ENCODE measurements at places on chromosomes 16 and 17.

GRCh38 chr17:59616253-59616920 is 3.3 kb upstream of the CLTC start:
- DNase-seq: no peak

DNA sequence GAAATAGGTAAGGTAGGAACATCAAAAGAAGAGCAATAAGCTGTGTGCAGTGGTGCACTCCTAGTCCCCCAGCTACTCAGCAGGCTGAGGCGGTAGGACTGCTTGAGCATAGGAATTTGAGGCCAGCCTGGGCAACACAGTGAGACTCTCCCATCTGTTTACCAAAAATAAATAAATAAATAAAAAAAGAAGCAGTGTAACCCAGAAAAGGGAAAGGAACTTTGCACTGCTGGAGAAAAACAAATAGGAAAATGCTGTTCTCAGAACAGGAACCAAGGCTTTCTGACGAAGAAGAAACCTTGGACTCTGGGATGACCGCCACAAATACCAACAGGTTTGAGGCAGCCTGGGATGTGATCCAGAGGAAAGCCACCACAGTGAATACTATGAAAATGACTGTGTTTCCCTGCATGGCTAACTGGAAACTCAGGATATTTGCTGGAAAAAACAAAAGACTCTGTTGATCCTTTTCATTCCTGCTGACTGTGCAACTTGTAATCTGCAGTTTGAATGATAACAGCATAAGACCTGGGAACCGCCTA is 41.2 kb downstream of the TTC19 start:
- DNase-seq: no peak

DNA sequence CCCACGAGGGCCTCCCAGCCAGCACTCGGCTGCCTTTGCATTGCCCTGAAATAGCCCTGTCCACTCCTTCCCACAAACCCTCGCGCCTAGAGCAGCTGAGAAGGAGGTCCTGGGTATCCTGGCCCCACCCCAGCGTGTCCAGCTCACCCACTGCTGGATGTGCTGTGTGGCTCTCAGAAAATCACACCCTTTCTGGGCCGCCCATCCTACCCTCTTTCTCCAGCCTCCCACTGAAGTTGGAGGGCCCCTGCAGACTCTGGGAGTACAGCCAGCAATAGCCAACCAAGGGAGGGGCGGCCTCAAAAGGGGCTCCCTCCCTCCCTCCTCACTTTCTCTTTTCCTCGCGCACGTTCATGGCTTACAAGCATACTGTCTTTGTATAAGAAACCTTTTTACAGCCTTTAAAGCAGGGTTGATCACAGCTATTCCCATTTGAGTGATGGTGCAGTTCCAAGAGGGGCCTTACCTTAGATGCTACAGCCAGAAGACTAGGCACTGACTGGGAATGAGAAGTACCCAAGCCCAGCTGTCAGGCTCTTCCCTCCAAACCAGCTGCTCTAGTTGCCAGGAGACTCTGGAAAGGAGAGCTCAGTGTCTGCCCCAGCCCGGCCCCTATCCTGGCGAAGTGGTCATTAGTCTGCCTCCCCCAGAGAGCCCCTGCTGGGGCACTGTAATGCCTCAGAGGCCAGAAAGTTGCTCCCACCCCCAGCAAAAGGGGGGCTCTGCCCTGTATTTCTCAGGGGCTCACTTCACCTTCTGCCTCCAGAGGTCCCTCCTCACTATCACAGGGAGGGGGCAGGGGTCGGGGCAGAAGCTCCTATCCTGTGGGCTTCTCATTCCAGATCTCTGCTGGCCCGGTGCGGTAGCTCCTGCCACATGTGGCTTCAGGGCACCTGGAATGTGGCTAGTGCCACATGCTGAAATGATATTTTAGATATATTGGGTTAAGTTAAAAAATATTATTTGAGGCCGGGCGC is 38.1 kb downstream of the DCAKD start:
- DNase-seq: no peak

DNA sequence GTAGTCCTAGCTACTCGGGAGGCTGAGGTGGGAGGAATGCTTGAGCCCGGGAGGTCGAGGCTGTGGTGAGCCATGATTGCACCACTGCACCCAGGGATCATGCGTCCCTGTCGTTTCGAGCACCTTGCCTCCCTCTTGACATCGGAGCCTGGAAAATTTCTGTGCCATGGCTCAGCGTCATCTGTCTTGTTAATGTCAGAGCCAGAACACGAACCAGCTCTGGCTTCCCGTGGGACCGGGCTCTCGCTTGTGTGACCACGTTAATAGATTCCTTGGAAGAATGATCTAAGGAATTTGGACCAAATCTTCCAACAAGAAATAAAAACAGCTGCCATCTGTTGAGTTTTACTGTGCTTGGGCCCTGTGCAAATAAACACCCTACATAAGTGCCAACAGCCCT is 117.7 kb downstream of the ABCC1 start:
- DNase-seq: no peak

DNA sequence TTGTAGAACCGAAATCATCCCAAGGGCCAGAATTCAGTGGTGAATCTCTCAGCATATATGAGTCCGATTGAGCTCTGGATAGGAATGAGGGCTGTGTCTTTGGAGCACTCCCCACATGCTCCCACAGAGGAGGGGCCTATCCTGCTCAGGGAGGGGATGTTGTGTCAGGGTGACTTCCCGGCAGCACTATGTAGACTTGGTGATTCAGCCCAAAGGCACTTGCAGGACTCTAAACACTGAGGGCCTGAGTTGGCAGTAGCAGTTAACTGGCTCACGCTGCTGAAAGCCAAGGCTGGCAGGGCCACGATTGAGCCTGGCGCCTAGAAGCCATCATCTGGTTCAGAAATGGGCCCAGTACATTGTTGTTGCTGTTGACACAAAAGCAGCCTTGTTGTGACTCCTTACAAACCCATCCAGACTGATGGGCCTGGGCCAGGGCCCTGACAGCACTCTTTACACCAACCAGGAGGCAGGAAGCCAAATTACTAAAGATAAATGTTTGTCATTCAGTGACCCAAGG is 31.9 kb downstream of the NMT1 start:
- DNase-seq: peak; percentile 93

GRCh38 chr16:53904533-53904932 is 200.6 kb downstream of the FTO start:
- no peak for DNase-seq

DNA sequence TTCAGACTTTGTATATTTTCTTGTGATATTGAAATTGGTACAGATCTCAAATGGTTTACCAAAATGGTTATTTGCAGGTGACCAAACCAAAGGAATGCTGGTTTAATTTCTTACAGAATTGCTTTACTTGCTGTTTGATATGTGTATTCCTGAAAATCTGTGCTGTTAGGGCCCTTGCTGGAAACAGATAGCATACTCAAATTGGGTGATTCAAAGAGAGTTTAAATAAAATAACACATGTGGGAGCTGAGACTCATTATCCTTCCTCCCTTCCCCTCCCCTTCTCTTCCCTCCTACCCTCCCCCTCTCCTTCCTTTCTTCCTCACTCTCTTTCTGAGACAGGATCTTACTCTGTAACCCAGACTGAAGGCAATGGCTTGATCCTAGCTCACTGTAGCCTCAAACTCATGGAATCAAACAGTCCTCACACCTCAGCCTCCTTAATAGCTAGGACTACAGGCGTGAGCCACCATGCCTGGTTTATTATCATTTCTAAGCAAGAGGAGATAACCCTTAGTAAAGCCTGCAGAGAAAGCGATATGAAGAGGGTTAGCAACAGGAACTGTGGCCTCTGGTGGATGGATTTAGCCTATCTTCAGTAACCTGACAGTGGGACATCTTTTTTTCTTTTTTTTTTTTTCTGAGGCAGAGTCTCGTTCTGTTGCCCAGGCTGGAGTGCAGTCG is 141.9 kb downstream of the BCAS3 start:
- no peak for DNase-seq

- DNase-seq: no peak
Measured at GRCh38 chr16:66649636-66650205, 45.2 kb downstream of the CMTM3 start.

- no peak for DNase-seq
Measured at GRCh38 chr16:15865742-15866141, 8.9 kb upstream of the MYH11 start.

GRCh38 chr16:67571464-67571863 is 9.1 kb downstream of the CTCF start:
- no peak for DNase-seq

GRCh38 chr17:48564188-48565021 is 13.7 kb downstream of the HOXB4 start:
- no peak for DNase-seq

GRCh38 chr17:73887739-73888138 is 243.5 kb upstream of the SDK2 start:
- no peak for DNase-seq

GRCh38 chr16:70156207-70156978 is 17.2 kb upstream of the CLEC18C start:
- DNase-seq: no peak

DNA sequence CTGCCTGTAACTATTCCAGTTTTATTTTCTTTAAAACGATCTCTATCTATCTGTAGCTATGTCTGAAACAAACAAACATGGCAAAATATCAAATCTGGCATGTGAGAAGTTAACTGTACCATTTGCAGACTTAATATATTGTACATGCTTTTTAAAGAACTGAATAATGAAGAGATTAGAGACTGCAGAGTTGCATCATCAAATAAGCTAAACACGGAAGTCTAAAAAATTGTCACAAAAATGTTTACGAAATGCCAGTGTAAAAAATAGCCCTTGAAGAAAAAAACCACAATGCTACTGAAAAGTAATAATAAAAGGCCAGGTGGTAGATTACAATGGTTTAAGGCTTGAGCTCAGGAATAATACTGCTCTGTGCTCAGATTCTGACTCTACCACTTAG is 43.1 kb downstream of the HS3ST3A1 start:
- no peak for DNase-seq

DNA sequence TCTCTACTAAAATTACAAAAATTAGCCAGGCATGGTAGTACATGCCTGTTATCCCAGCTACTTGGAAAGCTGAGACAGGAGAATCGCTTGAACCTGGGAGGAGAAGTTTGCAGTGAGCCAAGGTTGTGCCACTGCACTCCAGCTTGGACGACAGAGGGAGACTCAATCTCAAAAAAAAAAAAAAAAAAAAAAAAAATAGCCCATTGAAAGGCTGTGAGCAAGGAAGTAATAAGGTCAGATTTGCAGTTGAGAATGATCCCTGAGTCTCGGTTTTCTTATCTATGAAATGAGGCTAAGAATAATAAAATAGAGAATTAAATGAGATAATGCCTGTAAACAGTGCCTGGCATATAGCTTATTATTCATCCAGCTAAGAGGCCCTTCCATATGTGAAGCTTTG is 1.3 kb upstream of the PDK2 start:
- no peak for DNase-seq

GRCh38 chr16:56836410-56837230 is 28.4 kb upstream of the SLC12A3 start:
- no peak for DNase-seq
